ENCODE measurements at places on chromosomes 2 and 18. TPM values are rescaled to one million over a fixed set of nuclear protein-coding genes. Genes with fewer than 3 reads are reported as not detected.

DNA sequence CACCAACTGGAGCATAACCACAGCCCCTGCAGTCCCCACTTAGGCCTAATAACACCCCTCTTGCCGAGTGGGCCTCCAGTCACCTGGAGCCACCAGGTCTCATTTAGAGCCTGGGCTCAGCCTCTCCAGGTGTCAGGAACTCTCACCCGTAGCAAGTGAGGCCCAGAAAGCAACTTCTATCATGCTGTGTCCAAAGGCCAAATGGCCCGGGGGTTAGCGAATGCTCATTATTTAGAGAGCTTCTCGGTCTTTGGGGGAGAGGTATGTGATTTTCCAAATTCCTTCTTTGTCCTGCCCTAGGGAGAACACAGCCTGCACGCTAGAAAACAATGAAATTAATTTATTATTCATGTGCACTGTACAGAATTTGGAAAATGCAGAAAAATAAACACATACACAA lies 109.9 kb upstream of the PTPRM start:
- no peak for DNase-seq

DNA sequence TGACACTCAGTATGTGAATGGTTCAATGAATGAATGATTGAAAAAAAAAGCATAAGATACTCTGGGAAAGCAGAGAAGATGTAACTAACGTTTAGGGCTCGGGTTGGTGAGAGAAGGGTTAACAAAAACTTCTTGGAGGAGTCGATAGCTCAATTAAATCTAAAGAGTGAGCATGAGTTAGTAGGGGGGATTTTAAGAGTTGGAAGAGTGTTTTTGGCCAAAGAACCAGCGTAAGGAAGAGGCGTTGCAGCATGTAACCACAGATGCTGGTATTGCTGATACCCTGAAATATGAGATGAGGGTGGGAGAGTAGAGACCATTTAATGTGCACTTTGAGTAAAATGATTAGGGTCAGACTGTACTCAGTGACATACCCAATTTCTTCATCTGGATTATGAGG lies 14.5 kb downstream of the ARHGAP28 start:
- no peak for DNase-seq

The LYPD6 gene
- 7.3 TPM for total RNA-seq

DNA sequence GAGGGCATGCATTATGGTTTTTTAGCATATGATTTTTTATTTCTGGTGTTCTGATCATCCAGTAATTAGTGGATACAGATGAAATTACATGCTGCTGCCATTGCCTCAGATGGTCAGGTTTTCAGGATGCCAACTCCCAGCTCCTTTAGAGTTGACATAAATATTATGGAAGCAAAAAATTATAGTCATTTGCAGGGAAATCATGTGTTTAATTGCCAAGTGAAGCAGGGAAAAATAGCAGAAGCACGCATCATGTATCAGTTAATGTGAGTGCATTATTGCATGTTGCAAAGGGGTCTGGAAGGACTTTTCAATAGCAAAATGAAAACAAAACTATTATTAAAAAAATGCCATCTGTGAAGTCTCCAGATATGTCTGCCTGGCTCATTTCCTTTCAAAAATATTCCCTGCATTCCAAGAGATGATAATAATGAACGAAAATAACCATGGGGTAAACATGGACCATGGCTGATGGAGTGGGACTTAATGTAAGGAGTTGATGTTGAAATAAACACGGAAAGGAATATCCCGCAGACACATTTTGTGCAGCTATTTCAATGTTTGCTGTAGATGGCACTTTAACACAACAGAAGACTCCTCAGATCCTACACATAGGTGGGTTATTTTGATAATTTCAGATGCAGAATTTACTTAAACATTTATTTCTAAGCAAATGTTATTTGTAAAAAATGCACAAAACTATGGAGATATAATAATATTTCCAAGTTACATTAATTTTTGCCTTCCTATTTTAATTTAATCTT lies 87.7 kb upstream of the DYNAP start:
- DNase-seq: no peak

- DNase-seq: peak; percentile 54
Observed at GRCh38 chr2:121810959-121811853, 55.8 kb downstream of the TSN start.

The GPR35 gene
- 1.7 TPM for total RNA-seq

The GCG gene
- 0.27 TPM for total RNA-seq

GRCh38 chr2:165558832-165559231 lies 89.3 kb downstream of the CSRNP3 start:
- DNase-seq: no peak

The RAB27B gene
- total RNA-seq: 0.44 TPM

DNA sequence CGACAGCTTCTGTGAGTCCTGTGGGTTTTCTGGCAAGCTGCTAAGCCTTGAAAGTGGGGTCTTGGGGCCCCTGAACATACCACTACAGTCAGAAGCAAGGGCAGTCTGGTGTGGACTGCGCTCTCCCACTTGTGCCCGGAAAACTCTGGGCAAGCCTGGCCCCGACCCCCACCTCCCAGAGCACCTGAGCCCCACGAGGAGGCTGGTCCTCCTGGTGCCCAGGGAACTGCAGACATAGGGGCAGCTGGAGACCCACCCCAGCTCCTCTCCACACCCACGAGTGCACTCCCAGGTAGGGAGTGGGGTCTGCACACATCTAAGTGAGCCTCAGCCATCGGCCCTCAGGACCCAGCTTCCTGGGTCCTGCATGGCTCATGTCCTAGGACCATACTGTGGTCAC lies 16.2 kb upstream of the GPC1 start:
- no peak for DNase-seq

The SERPINB11 gene
- not detected for total RNA-seq

- no peak for DNase-seq
Observed at GRCh38 chr18:74268175-74268574, 23.6 kb downstream of the CYB5A start.

The ARHGAP15 gene
- total RNA-seq: 2.8 TPM

DNA sequence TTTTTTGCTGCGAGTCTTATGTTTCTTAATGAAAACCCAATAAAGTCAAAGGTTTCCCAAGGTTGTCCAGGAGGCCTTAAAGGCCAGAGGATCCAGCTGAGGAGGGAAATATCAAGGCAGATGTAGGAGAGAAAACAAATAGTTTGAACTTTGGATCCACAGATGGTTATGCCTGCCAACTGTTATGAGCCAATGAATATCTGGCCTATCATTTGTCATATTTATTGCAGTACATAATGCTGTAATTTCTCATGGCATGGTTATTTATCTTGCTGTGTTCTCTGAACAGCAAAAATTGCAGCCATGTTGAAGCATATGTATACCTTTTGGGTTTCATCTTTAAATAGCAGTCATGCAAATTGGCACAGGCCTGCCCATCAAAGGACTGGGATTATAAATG lies 38.2 kb upstream of the CAVIN2 start:
- DNase-seq: no peak

DNA sequence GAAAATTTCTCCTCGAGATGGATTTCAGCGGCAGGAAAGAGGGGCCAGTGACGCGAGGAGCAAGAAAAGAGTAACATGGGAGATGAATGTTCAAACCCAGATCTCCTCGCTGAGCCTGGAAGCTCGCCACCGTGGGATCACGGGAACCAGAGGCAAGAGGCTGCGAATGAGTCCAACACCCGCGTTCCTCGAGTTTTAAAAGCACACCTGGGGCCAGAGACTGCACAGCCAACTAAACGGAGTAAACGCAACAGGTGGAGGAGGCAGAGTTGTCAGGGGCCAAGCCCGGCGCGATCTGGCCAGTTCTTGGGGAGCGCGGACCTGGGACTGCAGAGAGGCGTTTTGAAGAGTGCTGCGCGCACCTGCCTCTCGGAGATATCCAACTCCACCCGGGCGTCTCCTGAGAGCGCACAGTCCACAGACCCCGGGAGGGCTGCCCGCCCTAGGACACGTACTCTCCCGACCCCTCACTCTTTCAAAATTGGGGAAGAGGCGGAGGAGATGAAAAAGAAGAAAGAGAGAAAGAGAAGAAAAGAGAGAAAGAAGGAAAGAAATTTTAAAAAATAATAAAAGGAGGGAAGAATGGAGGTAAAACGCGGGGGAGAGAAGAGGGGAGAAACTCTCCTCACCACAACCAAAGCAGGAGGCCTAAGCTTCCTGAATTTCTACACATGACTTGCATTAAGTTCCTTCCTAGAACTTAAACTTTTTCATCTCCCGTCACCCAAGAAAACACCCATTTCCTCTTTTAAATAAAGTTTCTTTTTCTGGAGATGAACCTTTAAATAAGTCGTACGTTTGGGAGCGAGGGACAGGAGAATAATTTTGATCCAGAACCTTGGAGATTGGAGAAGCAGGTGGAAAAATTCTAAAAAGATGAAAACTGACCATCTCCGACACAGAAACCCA lies 5.3 kb upstream of the PAX3 start:
- DNase-seq: no peak

The CDKL4 gene
- total RNA-seq: 0.75 TPM

DNA sequence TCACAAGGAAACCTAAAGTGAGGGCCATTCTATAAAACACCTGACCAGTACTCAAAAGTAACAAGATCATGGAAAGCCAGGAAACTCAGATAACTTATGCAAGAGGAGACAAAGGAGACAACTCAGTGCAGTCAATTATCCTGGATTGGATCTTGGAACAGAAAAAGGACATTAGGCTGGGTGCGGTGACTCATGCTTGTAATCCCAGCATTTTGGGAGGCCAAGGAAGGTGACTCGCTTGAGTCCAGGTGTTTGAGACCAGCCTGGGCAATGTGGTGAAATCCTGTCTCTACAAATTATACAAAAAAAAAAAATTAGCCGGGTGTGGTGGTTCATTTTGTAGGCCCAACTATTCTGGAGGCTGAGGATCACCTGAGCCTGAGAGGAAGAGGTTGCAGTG lies 424.5 kb upstream of the SPRED2 start:
- no peak for DNase-seq

- no peak for DNase-seq
Observed at GRCh38 chr2:236107536-236107935, 60.6 kb downstream of the GBX2 start.

GRCh38 chr2:221908518-221908917 lies 336.4 kb upstream of the EPHA4 start:
- no peak for DNase-seq

The NT5DC4 gene
- not detected for total RNA-seq

GRCh38 chr2:228876276-228876675 lies 394.8 kb downstream of the PID1 start:
- DNase-seq: no peak

The REG3A gene
- not detected for total RNA-seq

GRCh38 chr2:166042356-166042755 lies 85.5 kb downstream of the SCN1A start:
- DNase-seq: no peak

DNA sequence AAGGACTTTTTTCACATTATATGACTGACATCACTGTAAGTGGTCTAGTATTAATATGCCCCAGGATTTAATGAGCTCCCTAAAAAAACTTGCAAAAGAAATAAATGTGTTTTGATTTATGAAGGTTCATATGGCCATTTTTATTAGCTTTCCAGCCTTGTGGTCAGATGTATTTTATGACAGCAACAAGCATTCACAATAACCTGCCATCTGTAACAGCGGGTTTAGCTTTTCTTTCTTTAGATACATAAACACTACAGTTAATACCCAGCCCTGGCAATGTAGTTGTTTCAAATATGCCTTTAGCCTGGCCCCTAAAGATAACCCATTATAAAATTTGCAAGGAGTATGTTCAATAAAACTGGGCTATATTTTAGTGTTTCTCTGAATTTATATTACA lies 1063.8 kb downstream of the SOCS6 start:
- no peak for DNase-seq

The SCN3A gene
- total RNA-seq: 3.7 TPM

The CRYBA2 gene
- total RNA-seq: not detected

- no peak for DNase-seq
Observed at GRCh38 chr2:23669413-23670244, 257.3 kb downstream of the ATAD2B start.

DNA sequence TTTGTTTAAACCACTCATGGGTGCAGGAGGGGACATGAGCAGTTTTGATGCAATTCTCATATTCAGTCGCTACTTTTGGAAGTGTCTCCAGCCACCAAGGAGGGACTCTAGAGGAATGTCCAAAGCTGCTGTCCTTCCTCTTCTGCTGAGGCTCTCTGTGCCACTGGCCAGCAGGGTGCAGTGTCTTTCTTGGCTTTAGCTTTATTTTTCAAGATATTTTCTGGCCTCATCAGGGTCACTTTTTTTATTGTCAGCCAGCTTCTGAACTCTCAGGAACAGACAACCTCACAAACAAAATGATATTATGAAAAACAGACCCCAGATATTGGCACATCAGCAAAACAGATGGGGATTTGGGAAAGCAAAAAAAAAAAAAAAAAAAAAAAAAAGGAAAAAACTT lies 289.3 kb upstream of the ZSWIM2 start:
- peak; percentile 3 for DNase-seq

- DNase-seq: no peak
Observed at GRCh38 chr2:43044093-43044681, 182.2 kb downstream of the ZFP36L2 start.

The PDE11A gene
- 0.23 TPM for total RNA-seq

- no peak for DNase-seq
Observed at GRCh38 chr2:221203856-221204255, 368.2 kb downstream of the EPHA4 start.

DNA sequence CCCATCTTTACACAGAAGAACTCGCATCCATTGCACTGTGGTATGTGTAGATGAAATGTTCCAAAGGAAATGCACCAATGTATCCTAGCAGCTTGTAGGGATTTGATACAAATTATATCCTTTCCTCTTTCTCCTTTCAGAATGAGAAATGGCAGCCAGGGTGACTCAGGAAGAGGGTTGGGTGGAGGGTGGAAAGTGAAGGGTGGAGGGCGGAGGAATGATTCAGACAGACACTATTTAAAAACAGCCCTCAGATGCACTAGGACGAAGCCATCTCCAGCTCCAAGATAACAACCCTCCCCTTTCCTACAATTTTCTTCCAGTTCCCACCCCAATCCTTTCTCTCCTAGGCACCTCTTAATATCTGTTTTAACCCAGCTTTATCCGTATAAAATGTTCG lies 96.2 kb upstream of the STK39 start:
- DNase-seq: no peak

- DNase-seq: no peak
Observed at GRCh38 chr2:103208916-103209315, 447.1 kb downstream of the TMEM182 start.

GRCh38 chr2:142315346-142315745 lies 184.5 kb upstream of the LRP1B start:
- no peak for DNase-seq

The WNT6 gene
- total RNA-seq: not detected

All from neural crest cell (in vitro differentiated cells).